ENCODE measurements at places on chromosomes 4 and X.

- peak overlapping the region; percentile 81 for H3K27ac ChIP-seq
- peaks cover 5% of the 10 kb centered on the region for H3K36me3 ChIP-seq
- DNase-seq = no peak
- H3K27me3 ChIP-seq = no peaks in the 10 kb centered on the region
These were observed 50.1 kb downstream of the FBXW7 start for GRCh38 chr4:152485726-152486276.

DNA sequence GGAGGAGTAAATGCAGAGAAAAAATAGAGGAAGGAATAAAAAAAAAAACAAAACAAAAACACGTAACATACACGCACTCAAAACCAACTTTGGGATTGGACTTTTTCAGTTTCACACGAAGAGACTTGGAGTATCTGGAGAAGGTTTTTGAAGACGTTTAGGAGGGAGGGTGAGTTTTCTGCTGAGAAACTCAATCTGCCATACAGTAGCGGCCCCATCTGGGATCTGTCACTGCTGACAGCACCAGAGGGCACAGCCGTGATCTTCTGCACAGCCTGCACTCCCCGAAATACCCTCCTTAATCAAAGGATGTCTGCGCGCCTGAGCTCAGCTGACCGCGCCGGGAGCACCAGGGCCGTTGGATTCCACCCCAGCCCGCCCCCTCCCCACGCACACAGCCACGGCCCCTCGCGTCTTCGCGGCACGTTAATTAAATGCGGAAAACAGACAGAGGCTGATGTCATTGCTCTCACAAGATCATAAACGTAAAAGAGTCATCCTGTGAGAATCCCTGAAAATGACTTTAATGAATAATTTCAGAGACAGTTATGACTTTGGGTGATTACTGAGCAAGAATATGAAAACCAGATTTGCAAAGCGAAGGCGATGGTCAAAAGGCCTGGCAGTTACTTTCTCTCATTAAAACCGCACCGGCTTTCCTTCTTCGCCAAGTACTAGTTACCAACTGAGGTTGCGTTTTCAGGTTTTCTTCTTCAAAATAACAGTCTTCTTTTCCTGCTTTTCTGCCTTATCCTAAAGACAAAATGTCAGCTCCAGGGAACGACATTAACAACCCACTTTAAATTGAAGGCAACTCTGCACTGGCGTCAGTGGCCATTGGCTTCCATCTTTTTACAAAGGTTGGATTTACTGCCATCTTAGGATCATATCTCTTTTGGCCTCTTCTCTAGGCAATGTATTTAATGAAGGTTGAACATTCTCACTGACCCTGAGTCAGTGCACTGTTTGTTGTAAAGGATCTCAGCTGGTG, 10.6 kb downstream of the HAND2 start:
- peaks cover 12% of the 10 kb centered on the region for H3K36me3 ChIP-seq
- H3K27me3 ChIP-seq = peaks cover 94% of the 10 kb centered on the region
- H3K4me1 ChIP-seq = peaks cover 24% of the 10 kb centered on the region
- no peak for DNase-seq
- peak overlapping the region; percentile 36 for H3K4me3 ChIP-seq

DNA sequence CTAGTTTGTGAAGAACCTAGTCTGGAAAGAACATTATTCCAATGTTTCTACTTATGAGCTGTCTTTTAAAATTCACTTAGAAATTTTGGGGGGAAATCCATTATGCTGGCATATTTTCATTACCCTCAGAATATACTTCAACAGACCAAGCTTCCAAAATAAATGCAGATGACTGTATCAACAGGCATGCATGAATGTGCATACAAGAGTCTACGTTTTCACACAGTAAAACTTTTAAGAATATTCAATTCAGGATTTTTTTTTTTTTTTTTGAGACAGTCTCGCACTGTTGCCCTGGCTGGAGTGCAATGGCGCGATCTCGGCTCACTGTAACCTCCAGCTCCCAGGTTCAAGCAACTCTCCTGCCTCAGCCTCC, 49.7 kb downstream of the ABCG2 start:
- H3K36me3 ChIP-seq = no peaks in the 10 kb centered on the region
- no peak for DNase-seq
- no peak overlapping the region for H3K4me3 ChIP-seq
- peaks cover 9% of the 10 kb centered on the region for H3K27me3 ChIP-seq

GRCh38 chrX:9456250-9457074, 8.4 kb upstream of the TBL1X start:
- H3K4me3 ChIP-seq = peak overlapping the region; percentile 40
- H3K36me3 ChIP-seq = peaks cover 3% of the 10 kb centered on the region
- H3K4me1 ChIP-seq = peaks cover 8% of the 10 kb centered on the region

DNA sequence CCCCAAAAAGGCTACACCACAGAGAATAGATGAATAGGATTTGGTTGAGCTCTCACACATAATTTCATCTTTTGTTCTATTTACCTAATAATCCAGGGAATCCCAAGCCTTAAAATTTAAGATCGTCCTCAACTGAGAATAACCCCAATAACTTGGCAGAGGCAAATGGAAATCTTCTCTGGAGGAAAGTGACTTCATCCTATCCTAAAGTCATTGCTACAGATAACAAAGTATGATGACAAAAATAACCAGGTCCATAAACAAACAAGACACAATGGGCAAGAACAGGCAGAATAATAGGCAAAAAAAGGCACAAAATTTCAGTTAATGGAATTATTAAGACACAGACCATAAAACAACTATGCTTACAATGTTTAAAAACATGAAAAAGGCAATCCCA, 177.3 kb upstream of the STK26 start:
- H3K27me3 ChIP-seq = no peaks in the 10 kb centered on the region
- peaks cover 2% of the 10 kb centered on the region for H3K36me3 ChIP-seq
- DNase-seq = no peak
- no peak overlapping the region for H3K4me3 ChIP-seq

- peaks cover 75% of the 10 kb centered on the region for H3K27me3 ChIP-seq
- no peak overlapping the region for H3K27ac ChIP-seq
- no peak overlapping the region for H3K4me3 ChIP-seq
These were observed 10.1 kb downstream of the SORCS2 start for GRCh38 chr4:7202411-7202810.

- no peak overlapping the region for H3K4me3 ChIP-seq
- H3K4me1 ChIP-seq = no peaks in the 10 kb centered on the region
- no peak overlapping the region for H3K27ac ChIP-seq
- no peaks in the 10 kb centered on the region for H3K27me3 ChIP-seq
- DNase-seq = no peak
- peaks cover 1% of the 10 kb centered on the region for H3K36me3 ChIP-seq
These were observed 88.3 kb downstream of the CC2D2A start for GRCh38 chr4:15557786-15558550.

- peak overlapping the region; percentile 89 for H3K4me3 ChIP-seq
- no peaks in the 10 kb centered on the region for H3K27me3 ChIP-seq
- peaks cover 75% of the 10 kb centered on the region for H3K4me1 ChIP-seq
- no peak for DNase-seq
- H3K27ac ChIP-seq = peak overlapping the region; percentile 94
- peaks cover 29% of the 10 kb centered on the region for H3K36me3 ChIP-seq
These were observed 1.7 kb downstream of the CTBP1 start for GRCh38 chr4:1246901-1247863.

- H3K27ac ChIP-seq = no peak overlapping the region
- H3K4me1 ChIP-seq = no peaks in the 10 kb centered on the region
- no peaks in the 10 kb centered on the region for H3K36me3 ChIP-seq
- H3K27me3 ChIP-seq = no peaks in the 10 kb centered on the region
- H3K4me3 ChIP-seq = no peak overlapping the region
These were observed 38.3 kb downstream of the SLC10A6 start for GRCh38 chr4:86810847-86811246.

- H3K4me3 ChIP-seq = no peak overlapping the region
- H3K4me1 ChIP-seq = peaks cover 34% of the 10 kb centered on the region
- no peaks in the 10 kb centered on the region for H3K27me3 ChIP-seq
- H3K27ac ChIP-seq = no peak overlapping the region
These were observed 58.7 kb downstream of the NBDY start for GRCh38 chrX:56787734-56788152.

DNA sequence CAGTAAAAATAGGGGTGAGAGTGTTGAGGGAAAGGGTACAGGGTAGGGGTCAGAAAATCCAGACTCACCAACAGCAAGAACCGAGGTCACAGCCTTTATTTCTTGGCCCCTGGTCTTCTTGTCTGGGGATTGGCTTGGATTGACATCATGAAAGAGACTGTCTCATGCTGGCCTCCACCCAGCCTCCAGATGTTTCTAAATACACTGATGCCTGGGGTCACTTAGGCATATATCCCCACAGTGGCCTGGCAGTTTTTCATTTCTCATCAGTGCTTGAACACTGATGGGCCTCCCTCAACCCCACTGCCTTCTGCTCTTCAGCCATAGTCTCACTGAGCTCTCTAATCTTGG, 173.9 kb downstream of the RTL9 start:
- no peaks in the 10 kb centered on the region for H3K36me3 ChIP-seq
- no peak overlapping the region for H3K27ac ChIP-seq
- no peak overlapping the region for H3K4me3 ChIP-seq
- no peaks in the 10 kb centered on the region for H3K27me3 ChIP-seq
- DNase-seq = no peak

DNA sequence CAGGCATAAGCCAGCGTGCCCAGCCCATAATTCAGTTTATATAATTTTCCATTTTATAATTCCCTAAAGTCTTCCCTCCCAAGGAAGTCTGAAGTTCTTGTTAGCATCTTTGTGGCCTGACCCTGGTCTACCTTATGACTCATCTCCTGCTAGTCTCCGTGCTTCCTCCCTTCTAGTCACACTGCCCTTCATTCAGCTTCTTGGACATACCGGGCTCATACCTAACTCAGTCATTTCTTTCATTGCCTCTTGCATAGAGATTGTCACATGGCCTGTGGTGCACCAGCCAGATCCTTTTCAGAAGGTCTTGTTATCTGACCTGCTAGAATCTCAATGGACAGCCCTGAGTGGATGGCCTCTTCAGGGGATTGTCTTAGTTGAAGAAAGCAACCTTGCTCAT, 22.8 kb upstream of the MAML3 start:
- H3K4me1 ChIP-seq = no peaks in the 10 kb centered on the region
- H3K4me3 ChIP-seq = no peak overlapping the region
- H3K36me3 ChIP-seq = no peaks in the 10 kb centered on the region
- peaks cover 64% of the 10 kb centered on the region for H3K27me3 ChIP-seq

GRCh38 chr4:37977471-37978247, 17.5 kb downstream of the PTTG2 start:
- peak; percentile 61 for DNase-seq
- H3K36me3 ChIP-seq = no peaks in the 10 kb centered on the region
- peak overlapping the region; percentile 79 for H3K4me3 ChIP-seq
- peak overlapping the region; percentile 65 for H3K27ac ChIP-seq
- no peaks in the 10 kb centered on the region for H3K27me3 ChIP-seq

GRCh38 chr4:19301527-19301926, 950.2 kb upstream of the SLIT2 start:
- no peak overlapping the region for H3K4me3 ChIP-seq
- no peak overlapping the region for H3K27ac ChIP-seq
- no peak for DNase-seq
- H3K36me3 ChIP-seq = no peaks in the 10 kb centered on the region
- no peaks in the 10 kb centered on the region for H3K4me1 ChIP-seq
- H3K27me3 ChIP-seq = no peaks in the 10 kb centered on the region

GRCh38 chr4:147958057-147958456, 226.2 kb downstream of the ARHGAP10 start:
- H3K4me3 ChIP-seq = no peak overlapping the region
- no peak for DNase-seq
- no peaks in the 10 kb centered on the region for H3K4me1 ChIP-seq
